ENCODE measurements at places on chromosomes 5 and 9.

DNA sequence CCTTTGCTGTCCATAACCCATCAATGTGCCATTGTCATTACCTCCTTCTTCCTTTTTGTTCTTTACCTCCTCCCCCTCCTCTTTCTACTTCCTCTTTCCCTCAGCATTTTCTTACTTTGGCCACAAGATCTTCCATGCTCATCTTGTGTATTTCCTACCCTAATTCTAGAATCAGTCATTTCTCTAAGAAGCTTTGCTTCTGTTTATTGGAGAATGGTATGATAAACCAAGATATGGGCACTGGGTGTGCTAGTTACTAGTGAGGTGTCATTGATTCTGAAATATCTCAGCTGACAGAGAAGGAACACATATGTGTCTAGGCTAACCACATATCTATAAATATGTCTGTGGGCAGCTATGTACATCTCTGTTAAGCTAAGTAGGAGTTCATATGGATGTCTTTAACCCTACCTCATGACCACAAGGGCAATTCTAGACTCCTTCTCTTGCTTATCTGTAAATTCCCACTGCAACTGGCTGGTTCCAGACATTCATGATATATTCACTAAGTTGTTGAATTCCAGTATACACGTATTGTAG is 2051.3 kb upstream of the CDH9 start:
- no peak for DNase-seq

GRCh38 chr5:42806004-42806700 is 5.5 kb downstream of the SELENOP start:
- no peak for DNase-seq

- DNase-seq = no peak
Measured at GRCh38 chr9:122561446-122561845, 8.5 kb downstream of the OR1N2 start.

GRCh38 chr9:112774006-112774996 is 23.7 kb downstream of the SNX30 start:
- no peak for DNase-seq

GRCh38 chr9:124784509-124784908 is 7.6 kb downstream of the OLFML2A start:
- no peak for DNase-seq

GRCh38 chr5:29197631-29198454 is 1995.6 kb upstream of the CDH6 start:
- DNase-seq = no peak

GRCh38 chr5:119354537-119355243 is 1.1 kb upstream of the TNFAIP8 start:
- DNase-seq = no peak

- no peak for DNase-seq
Measured at GRCh38 chr9:115229496-115229895, 111.5 kb upstream of the TNC start.

DNA sequence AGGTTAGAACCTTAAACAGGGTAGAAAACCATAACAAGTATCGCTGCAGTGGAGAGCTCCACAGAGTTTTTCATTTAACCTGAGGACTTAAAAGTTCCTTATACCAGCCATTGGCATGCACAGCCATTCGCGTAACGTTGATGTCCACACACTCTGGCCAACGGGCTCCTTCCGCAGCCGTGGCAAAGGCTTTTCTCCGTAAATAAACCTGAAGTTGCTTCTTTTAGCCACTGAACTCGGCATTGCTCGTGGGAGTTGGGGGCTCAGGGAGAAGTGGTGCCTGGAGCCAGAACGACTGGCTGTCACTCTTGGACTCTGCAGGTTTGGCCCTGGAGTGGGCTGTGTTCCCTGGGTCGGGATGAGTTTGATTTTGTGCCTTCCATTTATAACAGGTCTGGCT is 125.9 kb upstream of the LMX1B start:
- no peak for DNase-seq

GRCh38 chr5:16539169-16539666 is 73.6 kb upstream of the ZNF622 start:
- no peak for DNase-seq

DNA sequence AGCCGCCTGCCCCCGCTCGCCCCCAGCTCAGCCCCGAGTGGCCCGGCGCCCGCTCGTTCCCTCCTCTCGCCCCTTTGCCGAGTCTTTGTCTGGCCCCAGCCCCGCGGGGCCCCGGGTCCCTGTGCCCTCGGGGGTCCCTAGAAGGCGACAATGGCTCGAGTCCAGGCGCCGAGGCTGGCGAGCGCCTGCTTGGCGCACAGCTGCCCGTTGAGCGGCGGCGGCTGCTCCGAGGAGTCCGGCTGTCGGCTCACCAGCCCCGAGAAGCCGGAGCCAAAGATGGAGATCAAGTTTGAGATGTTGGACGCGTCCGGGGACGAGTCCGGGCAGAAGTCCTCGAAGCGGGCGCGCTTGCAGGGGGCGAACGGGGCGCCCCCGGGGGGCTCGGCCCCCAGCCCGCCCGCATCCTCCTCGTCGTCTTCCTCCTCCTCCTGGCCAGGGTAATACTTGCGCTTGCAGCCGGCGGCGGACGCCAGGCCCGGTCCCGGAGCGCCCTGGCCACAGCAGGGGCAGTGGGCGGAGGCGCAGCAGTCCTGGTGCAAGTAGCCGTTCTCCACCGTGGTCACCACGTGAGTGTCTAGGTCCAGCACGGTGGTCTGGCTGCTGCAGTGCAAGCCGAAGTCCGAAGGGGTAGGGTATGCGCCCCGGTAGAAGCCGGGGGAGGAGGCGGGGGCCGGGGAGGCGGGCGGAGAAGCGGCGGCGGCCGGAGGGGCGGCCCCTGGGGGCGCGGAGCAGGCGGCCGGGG is 1.2 kb downstream of the IER5L start:
- DNase-seq = no peak

- DNase-seq = no peak
Measured at GRCh38 chr5:123090661-123091297, 1.7 kb downstream of the PRDM6 start.

- no peak for DNase-seq
Measured at GRCh38 chr5:95411474-95411873, 20.3 kb downstream of the FAM81B start.

GRCh38 chr9:38233796-38234355 is 158.6 kb upstream of the ALDH1B1 start:
- no peak for DNase-seq

DNA sequence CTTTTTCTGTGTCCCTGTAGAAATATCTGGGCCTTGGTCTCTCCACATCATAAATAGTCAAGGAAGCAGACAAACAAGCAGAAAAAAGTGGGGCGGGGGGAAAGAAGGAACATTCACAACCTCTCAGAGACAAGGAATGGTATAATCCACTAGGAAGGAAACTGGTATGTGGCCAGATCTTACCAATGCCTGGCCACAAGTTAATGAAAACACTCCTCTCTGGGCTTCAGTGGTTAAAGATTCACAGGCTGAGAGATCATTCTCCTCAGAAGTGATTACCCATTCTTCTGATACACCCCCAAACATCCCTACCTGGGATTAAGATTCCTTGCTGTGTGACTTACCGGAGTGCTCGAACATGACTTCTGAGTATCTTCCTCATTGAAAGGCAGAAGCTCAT is 290.6 kb downstream of the MARCHF11 start:
- DNase-seq = no peak

DNA sequence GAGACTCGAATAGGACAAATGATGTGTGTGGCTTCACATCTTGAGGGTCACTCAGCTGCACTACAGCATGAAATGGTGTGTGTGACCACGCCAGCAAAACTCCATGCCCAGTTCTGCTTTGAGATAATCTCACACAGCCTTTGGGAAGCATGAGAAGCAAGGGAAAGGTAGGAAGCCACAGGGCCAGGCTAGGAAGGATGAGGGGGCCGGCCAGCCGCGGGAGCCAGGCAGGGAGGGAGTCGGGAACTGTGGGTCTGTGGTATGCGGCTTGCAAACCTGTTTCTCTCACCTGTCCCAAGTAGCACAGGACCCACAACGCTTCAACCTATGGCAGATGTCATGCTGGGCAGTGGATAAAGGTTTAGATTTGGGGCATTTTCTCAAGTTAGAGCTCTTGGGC is 142.0 kb downstream of the HSPA4 start:
- DNase-seq = no peak

DNA sequence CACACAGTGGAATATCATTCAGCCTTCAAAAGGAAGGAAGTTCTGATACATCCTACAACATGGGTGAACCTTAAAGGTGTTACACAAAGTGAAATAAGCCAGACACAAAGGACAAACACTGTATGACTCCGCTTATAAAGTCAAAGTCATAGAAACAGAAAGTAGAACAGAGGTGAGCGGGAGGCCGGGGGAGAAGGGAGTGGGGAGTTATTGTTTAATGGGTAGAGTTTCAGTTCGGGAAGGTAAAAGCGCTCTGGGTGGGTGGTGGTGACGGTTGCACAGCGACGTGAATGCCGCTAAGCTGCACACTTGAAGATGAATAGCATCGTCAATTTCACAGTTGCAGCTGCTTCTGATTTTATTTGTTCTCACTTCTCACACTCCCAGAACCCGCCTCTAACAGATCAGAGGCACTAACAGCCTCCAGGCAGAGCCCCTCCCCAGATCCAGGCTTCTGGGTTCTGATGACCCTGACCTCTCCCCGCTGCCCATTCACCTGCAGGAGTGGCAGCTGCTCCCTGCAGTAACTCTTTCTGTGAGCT is 34.1 kb downstream of the BNIP1 start:
- DNase-seq = no peak

GRCh38 chr5:18959535-18959934 is 1028.5 kb downstream of the CDH18 start:
- DNase-seq = no peak

DNA sequence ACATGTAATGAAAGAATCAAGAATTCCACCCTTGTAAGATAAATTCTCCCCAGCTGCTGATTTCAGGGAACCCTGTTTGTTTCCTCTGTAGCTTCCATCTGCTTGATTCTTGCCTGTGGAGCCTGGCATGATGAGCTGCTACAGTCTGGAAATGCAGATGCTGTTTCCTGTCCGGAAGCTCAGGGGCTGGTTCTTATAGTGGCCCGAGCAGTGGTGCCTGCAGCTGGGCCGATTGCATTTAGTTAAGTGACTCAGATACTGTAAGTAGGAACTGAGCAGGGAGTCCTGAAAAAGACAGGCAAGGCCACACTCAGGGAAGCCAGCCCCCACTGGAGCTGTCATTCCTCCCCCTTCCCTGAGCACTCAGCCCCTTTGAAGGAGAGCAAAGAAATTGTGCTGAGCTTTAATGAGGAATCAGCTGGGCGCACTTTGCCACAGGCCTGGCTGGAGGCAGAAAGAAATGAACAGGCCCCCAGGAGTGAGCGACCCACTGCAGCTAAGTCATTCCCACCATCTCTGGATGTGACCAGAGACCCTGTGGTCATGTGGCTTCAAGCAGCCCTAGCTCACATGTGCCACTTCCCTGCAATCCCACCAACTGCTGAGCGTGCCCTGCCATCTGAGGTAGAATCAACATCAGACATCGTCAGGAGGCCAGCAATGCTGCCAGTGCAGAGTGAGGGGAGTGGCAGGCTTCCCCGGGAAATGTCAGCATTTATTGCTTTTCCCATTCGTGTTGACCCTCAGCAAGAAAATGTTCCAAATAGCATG is 206.0 kb upstream of the WWC1 start:
- DNase-seq = no peak

GRCh38 chr9:72978744-72979143 is 25.9 kb upstream of the ALDH1A1 start:
- no peak for DNase-seq

- DNase-seq = no peak
Measured at GRCh38 chr9:109791003-109791677, 11.1 kb downstream of the PALM2AKAP2 start.

GRCh38 chr5:130289132-130290088 is 385.1 kb downstream of the CHSY3 start:
- no peak for DNase-seq

GRCh38 chr5:39063037-39063436 is 11.2 kb downstream of the RICTOR start:
- DNase-seq = no peak

DNA sequence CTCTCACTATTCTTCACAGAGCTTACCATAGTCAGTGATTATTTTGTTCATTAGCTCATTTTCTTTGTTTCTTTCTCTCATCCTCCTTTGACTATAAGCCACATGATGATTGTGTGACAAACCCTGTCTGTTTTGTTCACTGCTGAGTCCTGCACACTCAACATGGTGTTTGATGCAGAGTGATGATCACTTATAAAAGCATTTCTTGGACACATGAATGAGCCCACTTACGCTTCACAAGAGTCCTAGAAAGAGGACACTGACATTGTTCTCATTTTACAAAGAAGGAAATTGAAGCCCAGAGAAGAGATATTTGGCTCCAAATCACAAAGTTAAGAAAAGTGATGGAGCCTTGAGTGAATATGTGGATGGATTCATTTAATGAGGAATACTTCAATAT is 13.4 kb downstream of the ABLIM3 start:
- DNase-seq = no peak

DNA sequence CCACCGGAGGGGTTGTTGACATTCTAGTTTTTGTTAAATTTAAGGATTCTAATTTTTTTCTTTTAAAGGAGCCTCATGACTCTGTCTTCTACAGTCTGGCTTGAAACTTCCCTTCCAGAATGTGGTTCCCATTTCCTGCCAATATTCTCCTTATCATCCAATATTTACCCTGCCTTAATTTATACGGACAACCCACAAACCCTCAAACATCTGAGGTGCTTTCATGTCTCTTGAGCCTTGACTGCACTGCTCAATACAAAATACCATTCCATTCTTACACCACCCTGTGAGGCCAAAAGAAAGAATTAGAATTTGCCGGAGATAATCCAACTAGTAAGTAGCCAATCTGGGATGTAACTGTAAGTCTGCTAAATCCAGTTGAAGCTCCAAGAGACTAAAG is 346.5 kb downstream of the SPOCK1 start:
- DNase-seq = no peak

- no peak for DNase-seq
Measured at GRCh38 chr9:129880654-129881546, 45.6 kb downstream of the USP20 start.

DNA sequence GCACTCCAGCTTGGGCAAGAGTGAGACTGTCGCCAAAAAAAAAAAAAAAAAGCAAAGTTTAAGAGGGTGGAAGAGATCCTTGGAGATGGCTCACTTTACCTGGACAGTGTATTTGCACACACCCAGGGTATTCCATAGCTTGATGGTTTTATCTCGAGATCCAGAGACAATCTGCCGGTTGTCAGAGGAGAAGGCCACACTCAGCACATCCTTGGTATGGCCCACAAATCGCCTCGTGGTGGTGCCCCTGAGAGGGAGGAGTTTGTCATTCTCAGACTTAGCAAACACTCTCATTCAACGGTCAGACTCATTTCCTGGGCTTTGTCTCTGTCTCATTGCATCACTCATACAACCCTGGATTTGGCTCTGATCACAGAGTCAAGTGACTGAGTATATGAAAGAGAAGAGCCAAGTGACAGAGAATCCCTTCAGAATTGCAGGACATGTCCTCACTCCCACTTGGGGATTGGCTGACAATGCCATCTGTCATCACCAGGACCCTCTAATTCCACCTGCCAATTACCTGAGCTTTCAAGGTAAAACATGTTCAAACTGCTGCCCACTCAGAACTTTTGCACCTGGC is 2.2 kb downstream of the RACK1 start:
- DNase-seq = no peak

- DNase-seq = no peak
Measured at GRCh38 chr5:79318935-79319614, 83.1 kb downstream of the JMY start.
